ENCODE measurements at places on chromosomes 6 and 20.
A peak's percentile ranks its signal among the peaks of the same experiment; 100 is the strongest.

GRCh38 chr6:52731719-52732118 lies 31.6 kb downstream of the GSTA2 start:
- no peak for DNase-seq

DNA sequence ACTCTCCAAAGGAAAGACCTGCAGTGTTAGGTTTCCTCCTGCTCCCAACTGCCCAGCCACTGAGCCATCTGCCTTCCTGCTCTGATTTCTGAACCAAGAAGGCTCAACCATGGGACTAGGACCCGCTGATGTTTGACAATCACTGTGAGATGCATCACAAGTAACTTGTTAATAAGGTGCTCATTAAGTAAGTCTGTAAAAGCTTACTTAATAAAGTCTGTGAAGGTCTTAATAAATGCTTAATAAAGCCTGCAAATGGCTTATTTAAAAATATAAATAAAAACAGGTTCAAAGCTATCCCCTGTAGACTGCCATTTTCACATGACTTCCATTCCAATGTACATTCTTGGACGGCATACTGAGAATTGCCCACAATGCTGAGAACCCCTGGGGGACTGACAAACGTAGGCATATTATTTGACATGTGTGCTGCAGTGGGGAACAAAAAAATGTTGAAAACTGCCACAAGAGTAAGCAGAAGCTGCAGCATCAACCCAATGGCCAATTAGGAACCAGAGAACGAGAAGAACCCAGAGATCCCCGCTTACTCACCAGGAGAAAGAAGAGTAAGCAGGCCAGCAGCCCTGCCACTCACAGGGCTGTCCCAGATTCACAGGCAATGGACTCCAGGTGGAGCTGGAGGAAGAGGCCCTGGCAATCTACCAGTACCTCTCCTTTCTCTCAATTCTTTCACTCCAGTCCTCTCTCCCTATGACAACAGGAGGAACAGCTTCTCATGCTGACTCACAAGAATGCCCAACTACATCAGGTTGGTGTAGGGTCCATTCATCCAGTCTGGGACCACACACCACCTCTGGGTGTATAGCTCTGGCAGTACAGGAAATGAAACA lies 19.5 kb downstream of the KIF13A start:
- no peak for DNase-seq

- no peak for DNase-seq
Observed at GRCh38 chr6:43883847-43884651, 114.0 kb downstream of the VEGFA start.

DNA sequence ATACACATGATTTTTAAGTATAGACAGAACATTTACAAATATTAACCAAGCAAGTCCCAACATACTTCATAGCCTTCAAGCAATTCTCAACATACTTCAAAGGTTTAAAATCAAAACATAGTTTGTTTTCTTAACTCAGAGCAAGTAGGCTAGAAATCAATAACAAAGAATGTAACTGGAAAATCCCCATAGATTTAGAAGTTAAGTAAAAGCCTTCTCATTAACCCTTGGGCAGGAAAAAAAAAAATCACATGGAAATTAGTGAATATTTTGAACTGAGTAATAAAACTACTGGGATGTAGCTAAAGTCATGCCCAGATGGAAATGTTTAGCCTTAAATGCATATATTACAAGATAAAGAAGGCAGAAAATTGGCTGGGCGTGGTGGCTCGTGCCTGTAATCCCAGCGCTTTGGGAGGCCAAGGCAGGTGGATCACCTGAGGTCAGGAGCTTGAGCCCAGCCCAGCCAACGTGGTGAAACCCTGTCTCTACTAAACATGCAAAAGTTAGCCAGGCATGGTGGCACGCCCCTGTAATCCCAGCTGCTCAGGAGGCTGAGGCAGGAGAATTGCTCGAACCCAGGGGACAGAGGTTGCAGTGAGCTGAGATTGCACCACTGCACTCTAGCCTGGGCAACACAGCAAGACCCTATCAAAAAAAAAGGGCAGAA lies 316.1 kb downstream of the TAF4 start:
- no peak for DNase-seq

DNA sequence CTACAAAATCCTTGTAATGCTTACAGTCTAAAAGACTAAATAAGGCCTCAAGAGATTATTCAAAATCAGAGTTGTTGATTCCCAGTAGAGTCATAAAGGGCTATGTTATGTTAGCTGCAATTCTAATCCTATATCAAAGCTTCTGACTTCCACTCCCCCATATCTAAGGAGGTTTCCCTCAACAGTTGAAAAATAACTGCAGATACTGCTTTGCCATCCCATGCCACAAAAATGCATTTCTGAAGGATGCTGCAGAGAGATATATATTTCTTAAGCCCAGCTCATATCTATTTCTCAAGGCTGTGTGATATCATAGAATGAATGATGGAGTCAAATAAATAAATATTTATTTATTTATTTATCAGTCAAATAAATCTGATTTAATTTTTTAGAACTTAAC lies 332.3 kb downstream of the LAMA2 start:
- no peak for DNase-seq

- DNase-seq = no peak
Observed at GRCh38 chr20:4563031-4563430, 158.7 kb upstream of the PRND start.

GRCh38 chr20:26208296-26209091 lies 511.8 kb upstream of the ZNF337 start:
- peak; percentile 10 for DNase-seq

- no peak for DNase-seq
Observed at GRCh38 chr20:31739550-31739977, 474 bp downstream of the TPX2 start.

GRCh38 chr6:157045831-157046454 lies 268.8 kb downstream of the ARID1B start:
- peak; percentile 28 for DNase-seq

GRCh38 chr20:41784209-41784958 lies 166.2 kb upstream of the CHD6 start:
- DNase-seq = no peak
